ENCODE measurements at places on chromosomes 16 and 17.

DNA sequence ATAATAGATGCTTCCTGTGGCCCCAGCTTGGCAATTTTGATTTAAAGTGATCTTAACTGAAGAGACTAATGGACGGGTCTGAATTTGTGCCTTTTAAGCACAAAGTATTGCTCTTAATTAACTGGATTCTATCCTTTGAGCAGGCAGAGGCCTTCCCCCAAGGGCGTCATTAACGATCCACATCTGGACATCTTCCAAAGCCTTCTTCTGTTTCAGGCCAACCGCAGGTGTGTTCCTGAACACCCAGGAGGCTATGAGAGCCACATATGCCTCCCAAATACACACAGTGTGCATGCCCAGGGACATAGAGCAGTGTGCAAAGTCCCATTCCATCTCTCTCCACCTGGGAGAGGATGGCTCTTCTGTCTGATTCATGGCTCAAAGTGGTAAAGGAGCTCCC lies 42.3 kb downstream of the MAPT start:
- no peak for DNase-seq

- no peak for DNase-seq
Observed at GRCh38 chr16:24999088-24999670, 16.0 kb downstream of the ARHGAP17 start.

- no peak for DNase-seq
Observed at GRCh38 chr17:65978871-65979270, 213.1 kb downstream of the CEP112 start.

DNA sequence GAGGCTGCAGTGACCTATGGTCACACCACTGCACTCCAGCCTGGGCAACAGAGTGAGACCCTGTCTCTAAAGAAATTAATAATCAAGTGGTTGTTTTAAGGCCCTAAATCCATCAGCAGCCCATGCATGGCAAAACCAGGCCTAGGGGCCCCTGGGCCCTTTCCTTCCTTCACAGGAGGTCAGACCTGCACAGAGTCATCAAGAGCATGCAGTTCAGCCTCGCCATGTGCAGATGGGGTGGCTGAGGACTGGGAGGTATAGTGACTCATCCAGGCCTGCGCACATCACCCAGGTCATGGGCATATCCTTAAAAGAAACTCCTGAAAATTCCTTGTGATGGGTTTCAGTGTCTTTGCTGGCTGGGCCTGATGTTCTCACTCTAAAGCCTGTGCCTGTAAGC lies 72.4 kb upstream of the AMZ2 start:
- no peak for DNase-seq

GRCh38 chr17:28487881-28488532 lies 14.6 kb downstream of the SLC13A2 start:
- DNase-seq, result no peak

DNA sequence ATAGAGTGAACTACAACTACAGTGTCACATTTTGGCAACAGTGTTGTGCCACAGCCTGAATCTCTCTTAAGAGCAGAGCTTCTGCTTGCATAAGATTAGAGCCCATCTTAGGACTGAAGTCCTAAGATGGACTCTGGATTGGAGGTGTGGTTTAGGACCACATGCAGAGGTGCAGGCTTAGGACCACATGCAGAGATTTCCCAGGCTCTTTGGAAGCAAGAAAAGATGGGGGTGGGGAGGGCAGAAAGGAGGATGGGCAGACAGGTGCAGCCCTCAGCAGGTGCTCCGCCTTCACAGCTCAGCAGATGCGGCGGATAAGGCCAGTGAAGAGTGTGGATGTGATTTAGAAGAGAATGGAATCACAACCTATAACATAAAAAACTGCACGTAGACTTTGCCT lies 128.7 kb downstream of the TANGO6 start:
- DNase-seq, result no peak

GRCh38 chr17:12133183-12133582 lies 112.5 kb downstream of the MAP2K4 start:
- no peak for DNase-seq

- no peak for DNase-seq
Observed at GRCh38 chr17:61453566-61454380, 1.6 kb downstream of the TBX4 start.

DNA sequence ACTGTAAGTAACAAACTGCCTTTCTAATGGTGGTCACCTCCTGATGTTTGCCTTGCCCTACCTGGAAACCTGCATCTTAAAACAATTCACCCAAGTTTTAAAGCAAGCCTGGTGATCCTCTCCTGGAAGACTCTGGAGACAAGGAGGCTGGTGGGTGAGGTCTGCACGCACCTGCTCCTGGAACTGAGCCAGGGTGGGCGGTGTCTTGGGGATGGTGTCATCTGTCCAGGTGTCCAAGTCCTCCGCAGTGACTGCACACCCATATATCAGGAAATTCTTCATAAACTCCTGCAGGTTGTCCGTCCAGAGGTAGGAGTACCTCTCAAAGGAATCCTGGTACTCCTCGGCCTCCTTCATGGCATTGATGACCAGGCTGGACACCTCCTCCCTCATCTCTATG lies 44.9 kb downstream of the DNAH17 start:
- no peak for DNase-seq

DNA sequence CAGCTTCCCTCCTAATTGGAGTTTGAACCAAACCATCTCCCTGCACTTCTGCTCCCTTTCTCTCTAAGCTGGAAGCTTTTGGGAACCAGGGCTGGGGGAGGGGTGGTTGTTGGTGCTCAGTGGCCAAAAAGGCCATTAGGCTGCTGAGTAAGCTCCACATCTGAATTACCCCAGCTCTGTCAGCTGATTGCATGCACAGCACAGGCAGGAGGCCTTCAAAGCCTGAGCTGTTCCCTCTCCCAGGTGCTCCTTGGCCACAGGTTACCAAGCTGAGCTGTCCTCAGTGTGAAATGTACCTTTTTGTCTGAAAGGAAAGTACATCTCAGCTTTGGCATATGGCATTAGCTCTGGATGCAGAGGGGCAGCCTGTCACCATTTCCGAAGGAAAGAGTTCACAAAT lies 6.2 kb upstream of the TBKBP1 start:
- no peak for DNase-seq

GRCh38 chr16:58462499-58462996 lies 37.4 kb upstream of the NDRG4 start:
- no peak for DNase-seq

- DNase-seq, result no peak
Observed at GRCh38 chr16:54980821-54981220, 50.2 kb downstream of the IRX5 start.

DNA sequence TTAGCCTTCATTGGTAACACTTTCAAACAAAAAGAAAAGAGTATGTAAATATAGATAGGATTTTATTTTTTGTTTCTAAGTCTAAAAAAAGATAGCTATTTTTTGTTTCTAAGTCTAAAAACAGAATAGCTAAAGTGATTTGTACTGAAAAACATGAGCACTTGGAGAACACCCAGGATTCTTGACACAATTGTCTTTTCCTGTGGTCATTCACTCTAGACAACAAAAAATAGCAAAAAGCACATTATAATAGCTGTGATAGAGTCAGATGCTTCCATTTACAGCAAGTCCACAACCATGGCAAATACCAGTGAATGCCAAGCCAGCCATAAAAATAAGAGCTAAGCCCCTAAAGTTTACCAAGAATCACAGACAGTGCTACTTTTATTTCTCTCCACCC lies 36.7 kb downstream of the SKAP1 start:
- DNase-seq, result no peak

- no peak for DNase-seq
Observed at GRCh38 chr16:14669776-14670175, 24.3 kb downstream of the PLA2G10 start.

- DNase-seq, result no peak
Observed at GRCh38 chr16:9016824-9017223, 53.1 kb upstream of the USP7 start.

DNA sequence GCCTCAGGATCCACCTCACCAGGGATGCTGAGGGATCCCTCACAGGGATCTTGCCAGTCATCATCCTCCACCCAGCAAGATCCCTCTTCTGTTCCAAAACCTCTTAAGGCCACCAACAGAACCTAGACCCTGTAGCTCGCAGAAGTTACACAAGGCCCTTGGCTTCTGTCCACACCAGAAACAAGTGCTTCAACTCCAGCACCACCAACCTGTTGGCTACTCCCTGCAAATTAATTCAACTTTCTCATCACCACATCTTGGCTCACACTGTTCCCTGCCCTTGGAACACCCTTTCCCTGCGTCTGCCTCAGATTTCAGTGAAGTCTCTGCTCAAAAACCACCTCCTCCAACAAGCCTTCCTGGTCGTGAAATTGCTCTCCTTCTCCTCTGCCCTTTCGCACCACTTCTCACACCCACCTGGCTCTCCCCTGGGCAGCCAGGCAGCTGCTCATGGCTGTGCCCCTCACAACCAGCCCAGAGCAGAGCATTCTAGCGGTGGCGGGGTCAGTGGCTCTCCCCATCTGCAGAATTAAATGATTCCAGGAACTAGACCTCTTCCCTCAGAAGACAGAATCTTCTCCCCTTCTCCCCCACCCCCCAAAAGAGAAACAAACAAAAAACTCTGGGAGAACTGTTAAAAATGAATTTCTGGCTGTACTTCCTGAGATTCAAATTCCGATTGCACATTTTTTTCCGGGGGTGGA lies 1.8 kb downstream of the PLLP start:
- DNase-seq, result no peak

- DNase-seq, result no peak
Observed at GRCh38 chr16:63652091-63652490, 1469.8 kb downstream of the CDH11 start.

DNA sequence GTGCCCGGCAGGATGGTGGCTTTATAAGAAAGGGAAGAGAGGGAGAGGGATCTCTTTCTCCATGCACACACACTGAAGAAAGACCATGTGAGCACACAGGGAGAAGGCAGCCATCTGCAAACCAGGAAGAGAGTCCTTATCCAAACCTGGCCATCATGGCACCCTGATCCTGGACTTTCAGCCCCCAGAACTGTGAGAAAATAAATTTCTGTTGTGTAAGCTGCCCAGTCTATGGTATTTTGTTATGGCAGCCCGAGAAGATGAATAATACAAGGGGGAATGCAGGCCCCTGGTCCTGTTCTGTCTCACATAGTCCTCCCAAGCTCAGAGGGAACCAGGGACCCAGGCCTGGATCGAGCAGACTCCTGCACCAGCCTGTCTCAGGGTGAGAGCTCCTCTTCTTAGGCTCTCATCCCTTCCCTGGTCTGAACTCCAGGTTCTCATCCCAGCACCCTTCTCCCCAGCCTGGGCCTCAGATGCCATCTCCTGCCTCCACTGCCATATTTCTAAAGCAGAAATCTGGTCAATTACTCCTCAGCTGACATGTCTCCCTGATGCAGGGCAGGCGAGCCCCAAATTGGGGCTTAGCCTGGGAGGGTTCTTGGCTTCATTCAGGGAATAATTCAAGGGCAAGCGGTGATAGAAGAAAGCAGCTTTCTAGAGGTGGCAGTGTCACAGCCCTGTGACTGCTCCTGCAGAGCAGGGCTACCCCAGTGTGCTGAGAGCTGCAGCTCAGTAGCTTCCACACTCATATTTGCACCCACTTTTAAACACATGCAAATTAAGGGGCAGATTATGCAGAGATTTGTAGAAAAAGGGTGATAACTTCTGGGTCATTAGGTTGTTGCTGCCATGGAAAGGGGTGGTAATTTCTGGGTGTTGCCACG lies 28.8 kb downstream of the IGFBP4 start:
- no peak for DNase-seq

- no peak for DNase-seq
Observed at GRCh38 chr16:53414381-53414780, 19.9 kb upstream of the RBL2 start.

- no peak for DNase-seq
Observed at GRCh38 chr17:13415871-13416416, 185.8 kb downstream of the HS3ST3A1 start.

GRCh38 chr17:71237903-71238538 lies 882.8 kb upstream of the SOX9 start:
- DNase-seq, result no peak

DNA sequence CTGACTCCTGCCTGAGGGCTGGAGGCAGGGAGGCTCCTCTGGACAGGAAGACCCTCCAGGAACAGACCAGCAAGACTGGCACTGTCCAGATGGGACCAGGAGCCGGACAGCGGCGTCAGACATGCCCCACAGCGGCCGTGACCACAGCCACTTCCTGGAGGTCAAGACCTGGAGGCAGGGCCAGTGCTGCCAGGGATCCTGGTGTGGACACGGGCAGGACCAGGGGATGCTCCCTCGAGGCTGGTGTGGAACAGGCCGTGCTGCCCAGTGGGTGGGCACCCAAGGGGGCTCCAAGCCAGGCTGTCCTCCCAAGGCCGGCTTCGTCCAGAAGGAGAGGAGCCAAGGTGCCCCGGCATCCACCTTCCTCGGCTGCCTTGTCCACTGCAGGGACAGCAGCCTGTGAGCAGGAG lies 4.5 kb upstream of the CCDC57 start:
- no peak for DNase-seq

DNA sequence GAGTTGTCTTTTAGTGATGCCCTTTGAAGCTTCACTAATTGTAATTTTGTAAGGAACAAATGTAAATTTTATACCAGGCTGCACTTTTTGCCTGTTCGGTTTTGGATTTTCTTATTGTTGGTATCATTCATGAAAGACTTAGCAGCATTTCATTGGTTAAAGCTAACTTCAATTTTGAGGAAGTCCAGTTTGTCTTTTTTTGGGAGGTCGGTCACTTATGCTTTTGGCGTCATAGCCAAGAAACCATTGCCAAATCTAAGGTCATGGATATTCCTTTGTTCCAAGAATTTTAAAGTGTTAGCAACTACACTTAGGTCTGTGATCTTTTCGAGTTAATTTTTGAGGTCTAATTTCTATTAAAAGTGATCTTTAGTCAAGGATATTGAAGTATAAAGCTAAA lies 77.1 kb downstream of the PRKCA start:
- no peak for DNase-seq

DNA sequence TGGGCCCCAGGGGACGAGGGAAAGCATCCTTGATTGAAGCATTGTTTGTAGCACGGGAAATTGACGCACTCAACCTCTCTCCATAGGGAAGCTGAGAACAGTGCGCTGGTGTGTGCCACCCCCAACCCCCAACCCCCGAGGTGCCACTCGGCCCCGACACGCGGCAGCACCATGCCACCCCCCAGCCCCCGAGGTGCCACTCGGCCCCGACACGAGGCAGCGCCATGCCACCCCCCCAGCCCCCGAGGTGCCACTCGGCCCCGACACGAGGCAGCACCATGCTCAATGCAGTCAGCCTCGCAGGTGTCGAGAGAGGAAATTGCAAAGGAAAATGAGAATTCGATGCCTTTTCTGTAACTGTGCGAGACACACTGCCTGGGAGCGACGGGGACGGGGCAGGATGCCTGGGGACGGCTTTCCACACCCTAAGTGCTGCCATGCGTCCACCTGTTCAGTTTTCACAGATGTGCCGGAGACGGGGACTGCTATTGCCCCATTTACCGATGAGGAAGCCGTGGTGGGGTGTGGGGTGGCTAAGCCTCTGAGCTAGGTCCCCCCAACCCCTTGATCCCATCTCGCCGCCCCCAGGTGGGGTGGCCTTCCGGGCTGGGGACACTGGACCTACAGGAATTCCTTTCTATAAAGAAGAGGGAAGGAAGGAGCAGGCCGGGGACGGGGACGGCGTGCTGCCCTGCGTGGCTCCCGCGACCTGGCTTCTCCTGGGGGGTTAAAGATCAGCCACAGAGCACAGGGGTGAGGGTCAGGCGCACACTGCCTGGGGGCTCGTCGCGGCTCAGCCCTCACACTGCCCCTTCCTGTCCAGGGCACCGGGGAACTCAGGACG lies 9.8 kb downstream of the CBFA2T3 start:
- DNase-seq, result no peak

All from activated naive CD4-positive, alpha-beta T cell treated with anti-CD3 and anti-CD28 coated beads, Interleukin-2, amount 50 U/mL, for 16 hours (primary cell).